ENCODE measurements at places on chromosomes 11 and 22.

DNA sequence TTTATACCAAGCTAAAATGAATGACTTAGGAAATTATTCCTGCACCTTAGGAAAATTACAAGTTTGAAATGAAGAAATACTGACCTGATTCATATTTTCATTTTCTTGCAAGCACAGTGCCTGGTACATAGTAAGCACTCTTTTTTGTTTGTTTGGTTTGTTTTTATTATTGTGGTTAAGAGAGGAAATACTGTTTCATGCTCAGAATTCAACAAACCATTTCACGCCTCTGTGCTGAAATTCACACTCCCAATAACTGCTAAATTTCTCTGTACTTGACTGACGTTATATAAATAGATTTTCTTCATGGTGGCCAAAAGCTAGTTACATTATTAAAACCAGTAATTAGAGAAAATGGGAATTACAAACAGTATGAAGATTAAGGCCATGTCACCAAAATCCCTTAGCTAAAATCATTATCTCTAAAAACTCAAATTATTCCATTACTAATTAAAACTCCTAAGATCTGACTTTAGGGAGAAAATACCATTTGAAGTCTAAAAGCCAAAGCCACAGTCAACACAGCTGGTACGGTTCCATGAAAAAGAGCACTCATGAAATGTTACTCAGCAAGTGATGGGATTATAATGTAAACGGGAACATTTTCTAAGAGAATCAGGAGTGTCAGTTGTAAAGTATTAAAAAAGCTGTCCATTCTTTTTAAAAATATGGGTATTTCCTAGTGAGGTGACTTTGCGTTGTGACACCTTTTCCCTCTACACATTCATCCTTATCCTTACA, 77.8 kb upstream of the DDI1 start:
- no peak for DNase-seq

- no peak for DNase-seq
Measured at GRCh38 chr22:29726512-29727130, 6.8 kb downstream of the CABP7 start.

GRCh38 chr22:49255741-49256318, 571.8 kb downstream of the BRD1 start:
- no peak for DNase-seq

DNA sequence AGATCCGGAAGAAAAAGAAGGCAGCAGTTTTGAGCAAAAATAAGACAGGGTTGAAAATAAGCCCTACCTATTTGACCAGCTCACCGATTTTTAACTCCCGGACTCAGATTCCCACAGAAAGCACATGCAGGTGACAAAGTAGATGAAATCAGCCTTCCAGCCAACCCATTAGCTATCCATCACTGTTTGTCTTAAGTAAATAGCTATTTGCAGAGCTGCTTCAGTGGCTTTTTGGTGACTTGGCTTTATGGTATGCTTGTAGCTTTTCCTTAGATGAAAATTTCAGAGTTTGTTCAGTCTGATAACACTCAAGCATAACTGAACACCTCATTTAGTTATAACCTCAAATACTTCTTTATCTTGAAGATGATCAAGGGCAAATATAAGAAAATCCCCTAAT, 192.6 kb downstream of the HIPK3 start:
- DNase-seq = no peak

- DNase-seq = no peak
Measured at GRCh38 chr11:128694618-128695481, 978 bp downstream of the FLI1 start.

DNA sequence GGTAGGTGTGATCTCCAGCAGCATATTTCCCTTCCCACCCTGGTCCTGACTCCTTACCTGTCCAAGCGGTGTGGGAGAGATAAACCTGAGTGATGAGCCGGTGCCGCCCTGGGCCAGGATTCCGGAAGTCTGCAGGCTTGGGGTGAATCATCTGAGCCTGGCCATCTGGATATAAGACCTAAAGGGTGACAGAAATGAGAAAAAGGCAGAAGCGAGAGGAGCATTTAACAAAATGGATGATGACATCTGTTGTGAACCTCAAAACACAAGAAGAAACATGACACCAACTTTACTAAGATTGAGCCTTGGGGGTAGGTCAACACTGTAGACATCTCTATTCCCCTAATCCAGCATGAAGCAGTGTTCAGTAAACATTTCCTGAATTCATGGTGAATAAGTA, 62.8 kb downstream of the AAMDC start:
- no peak for DNase-seq

- DNase-seq = no peak
Measured at GRCh38 chr22:40547729-40548143, 88.8 kb downstream of the MRTFA start.

GRCh38 chr11:12291313-12291712, 86.1 kb upstream of the PARVA start:
- DNase-seq = no peak

- no peak for DNase-seq
Measured at GRCh38 chr11:32500001-32500400, 64.7 kb upstream of the WT1 start.

DNA sequence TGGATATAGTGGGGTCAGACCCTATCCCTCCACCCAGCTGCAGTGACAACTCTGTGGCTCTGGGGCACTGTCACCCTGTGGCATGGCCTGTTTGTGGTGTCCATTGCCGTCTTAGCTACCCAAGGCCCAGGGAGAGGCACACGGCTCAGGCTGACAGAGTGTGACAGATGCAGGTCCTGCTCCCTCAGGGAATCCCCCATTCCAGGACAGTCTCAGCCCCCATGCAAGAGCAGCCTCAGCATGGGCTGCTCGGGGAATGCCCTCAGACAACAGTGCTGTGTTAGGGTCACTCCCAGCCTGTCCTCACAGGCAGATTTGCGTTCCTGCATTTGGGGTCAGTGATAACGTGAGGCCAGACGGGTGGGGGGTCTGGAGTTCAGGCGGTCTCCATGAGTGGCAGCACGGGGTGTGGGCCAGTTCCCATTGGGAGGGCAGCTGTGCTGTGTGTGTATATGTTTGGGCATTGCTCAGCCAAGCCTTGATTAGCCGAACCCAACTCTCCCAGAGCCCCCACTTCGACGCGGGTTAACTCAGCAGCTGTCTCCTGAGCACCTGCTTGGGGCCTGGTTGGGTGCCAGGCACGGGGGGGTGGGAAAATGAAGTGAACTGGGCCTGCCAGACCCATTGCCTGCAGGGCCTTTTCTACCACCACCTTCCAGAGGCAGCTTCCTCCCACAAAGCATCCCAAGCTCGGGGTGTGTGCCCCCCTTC, 5.3 kb upstream of the KCNQ1OT1 start:
- DNase-seq = no peak

DNA sequence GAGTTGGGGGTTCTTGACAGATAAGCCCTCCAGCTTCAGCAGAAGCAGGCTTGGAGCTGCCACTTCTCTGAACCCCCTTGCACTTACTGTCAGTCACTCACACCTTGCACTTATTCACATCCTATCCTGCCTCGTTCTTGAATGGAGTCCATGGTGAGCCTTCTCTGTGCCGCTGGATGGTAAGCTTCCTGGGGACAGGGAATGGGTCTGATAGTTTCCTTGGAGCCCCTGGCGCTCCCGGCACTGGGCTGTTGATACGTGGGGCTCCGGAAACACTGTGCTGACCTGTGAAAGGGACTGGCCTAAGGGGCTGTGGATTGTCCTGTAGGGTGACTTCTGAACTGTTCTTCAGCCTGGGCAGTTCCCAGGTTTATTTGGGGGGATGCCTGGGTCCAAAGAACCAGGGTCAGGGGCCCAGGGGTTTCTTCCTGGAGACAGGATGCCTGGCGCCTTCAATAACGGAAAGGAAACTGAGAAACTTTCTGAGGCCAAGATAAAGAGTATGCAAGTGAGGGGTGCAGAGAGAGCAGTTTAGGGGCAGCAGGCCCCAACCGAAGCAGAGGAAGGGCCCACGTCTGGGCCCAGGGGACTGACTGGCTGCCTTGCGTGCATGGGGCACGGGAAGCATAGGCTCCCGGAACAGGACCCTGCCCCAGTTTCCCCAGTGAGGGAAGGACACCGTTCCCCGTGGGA, 709 bp upstream of the ST3GAL4 start:
- DNase-seq = no peak

DNA sequence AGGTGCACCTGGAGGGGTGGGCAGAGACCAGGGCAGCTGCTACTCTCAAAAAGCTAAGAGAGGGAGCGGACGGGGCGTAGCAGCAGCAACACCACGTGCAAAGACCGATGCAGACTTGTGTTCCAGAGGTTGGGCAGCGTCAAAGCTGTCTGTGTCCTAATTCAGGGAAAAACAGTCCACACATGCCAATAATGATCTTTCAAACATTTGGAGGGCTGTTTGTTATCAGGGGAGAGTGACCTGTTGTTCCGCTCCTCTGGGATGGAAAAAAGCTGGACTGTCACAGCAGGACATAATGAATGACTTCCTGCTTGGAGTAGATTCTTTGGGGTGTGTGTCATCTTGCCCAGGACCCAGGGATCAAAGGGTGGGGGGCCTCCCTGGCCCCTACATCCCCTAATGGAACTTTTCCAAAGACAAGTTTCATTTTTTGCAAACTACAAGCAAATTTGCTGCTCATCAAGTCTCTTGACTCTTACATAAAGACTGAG, 6.2 kb upstream of the FBLN1 start:
- no peak for DNase-seq

- no peak for DNase-seq
Measured at GRCh38 chr11:65262776-65263175, 1.0 kb downstream of the POLA2 start.

DNA sequence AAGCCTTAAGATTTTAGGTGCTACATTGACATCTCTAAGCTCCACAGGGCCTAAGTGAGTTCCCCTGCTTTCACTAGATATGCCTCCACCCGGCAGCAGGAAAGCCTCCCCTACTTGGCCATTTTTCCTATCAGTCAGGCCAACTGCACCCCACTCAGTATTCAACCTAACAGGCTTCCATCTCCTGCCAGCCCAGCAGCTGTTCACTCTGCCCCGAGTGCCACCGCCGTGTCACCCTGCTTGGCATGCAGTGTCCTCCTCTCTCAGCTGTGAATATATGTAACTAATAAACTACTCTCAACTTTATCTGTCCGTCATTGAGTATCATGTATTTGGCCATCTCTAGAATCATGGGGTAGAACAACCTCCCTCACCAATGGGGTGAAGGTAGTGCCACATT, 9.0 kb upstream of the OR6M1 start:
- no peak for DNase-seq

- no peak for DNase-seq
Measured at GRCh38 chr22:20455709-20456063, 18.1 kb upstream of the SCARF2 start.

DNA sequence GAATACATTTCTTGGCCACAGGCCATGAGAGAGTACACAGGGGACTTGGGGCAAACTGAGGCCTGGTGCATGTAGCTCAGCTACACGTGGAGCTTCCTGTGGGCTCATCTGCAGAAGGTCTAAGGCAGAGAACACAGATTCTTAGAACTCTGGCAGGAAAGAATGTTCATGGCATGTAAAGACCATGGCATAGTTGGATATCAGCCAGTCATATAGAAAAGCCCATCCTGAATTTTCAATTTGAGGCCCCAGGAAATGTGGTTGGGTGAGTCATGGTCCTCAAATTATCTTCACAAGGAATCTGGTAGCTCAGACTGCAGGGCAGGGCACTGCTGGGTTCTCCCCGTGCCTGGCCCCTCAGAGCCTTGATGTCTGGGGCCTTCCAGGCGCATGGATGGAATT, 13.7 kb upstream of the ST3GAL4 start:
- no peak for DNase-seq

GRCh38 chr11:128938156-128938885, 4.3 kb downstream of the TP53AIP1 start:
- DNase-seq = no peak

GRCh38 chr11:61361237-61361740, 393 bp downstream of the CYB561A3 start:
- no peak for DNase-seq

GRCh38 chr11:118921121-118921928, 4.4 kb downstream of the BCL9L start:
- DNase-seq = no peak

DNA sequence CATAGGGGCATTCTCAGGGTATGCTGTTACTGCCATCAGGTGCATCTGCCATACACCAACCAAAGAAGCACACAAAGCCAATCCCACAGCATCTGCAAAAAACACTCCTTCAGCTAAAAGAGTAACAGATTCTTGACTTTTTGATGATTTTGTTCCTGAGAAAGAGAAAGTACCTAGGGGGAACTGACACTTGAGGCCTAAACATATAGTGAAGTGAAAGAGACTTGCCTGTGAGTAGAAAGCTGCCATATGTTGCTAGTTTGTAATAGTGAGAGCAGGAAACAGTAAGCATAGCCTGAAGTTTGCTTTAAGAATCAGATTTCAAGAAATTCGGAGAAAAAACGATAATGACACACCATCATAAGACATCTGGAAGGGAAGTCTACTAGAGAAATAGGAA, 97.9 kb upstream of the CTSC start:
- no peak for DNase-seq

GRCh38 chr22:40265783-40266182, 80.5 kb upstream of the ADSL start:
- no peak for DNase-seq

Data from brain pericyte (primary cell).